ENCODE measurements at places on chromosomes 16 and 17.

DNA sequence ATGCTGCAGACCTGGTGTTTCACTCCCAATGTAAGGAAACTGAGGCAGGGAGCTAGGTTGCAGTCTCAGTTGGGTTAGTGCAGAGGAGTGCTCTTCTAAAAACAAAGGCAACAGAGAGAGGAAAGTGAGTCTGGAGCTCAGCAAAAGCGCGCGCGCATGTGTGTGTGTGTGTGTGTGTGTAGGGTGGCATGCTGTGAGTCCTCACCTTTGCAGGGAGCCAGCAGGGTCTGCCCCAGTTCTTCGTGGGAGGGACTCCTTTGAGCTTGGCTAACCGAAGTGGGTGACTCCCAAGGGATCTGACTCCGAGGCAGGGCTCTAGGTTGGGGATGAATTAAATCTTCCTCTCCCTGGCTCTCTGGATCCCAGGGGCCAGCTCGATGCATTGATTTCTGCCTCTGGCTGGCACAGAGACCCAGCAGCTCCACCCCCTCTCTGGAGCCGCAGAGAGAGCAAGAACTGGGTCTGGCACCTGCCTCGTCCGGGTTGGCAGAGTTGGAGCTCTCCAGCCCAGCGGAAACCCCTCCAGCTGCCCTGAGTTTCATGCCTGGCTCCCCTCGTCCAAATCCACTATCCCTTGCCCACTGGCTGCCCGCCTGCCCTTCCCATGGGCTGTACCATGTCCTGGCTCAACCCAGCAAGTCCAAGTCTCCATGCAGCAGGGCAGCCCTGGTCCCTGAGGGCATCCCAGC, 1.3 kb upstream of the BTBD17 start:
- DNase-seq: no peak

- no peak for DNase-seq
Observed at GRCh38 chr16:19875900-19876299, 8.7 kb downstream of the GPRC5B start.

GRCh38 chr16:81904320-81904719, 107.0 kb downstream of the SDR42E1 start:
- no peak for DNase-seq

DNA sequence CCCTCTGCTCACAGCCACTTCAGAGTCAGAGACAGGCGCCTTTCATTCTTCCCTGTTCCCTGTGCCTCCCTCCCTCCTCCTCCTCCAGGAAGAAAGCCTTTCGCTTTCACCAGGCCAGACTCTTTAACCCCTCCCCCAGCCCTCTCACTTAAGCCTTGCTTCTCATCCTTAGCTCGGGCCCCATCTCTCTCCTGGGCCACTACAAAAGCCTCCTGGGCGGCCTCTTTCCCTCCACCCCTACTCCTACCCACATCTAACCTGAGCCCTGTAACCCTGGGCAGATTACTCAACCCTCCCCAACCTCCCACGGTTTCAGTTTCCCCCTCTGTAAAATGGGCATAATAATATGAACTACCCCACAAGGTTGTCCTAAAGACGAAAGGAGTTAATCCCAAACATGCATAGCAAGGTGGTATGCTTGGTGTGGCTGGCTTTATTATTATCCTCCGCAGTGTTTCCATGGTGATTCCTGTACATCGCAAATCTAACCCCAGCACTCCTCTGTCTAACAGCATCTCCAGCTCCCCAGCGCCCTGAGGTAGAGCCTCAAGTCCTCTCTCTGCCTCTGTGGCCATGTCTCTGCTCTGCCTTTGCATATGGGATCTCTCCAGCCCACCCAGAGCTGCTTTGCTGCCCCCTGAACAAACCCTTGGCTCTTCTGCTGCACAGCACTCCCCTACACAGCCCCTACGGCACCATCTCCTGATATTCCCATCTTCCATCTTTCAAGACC, 17.7 kb downstream of the PIMREG start:
- DNase-seq: no peak

DNA sequence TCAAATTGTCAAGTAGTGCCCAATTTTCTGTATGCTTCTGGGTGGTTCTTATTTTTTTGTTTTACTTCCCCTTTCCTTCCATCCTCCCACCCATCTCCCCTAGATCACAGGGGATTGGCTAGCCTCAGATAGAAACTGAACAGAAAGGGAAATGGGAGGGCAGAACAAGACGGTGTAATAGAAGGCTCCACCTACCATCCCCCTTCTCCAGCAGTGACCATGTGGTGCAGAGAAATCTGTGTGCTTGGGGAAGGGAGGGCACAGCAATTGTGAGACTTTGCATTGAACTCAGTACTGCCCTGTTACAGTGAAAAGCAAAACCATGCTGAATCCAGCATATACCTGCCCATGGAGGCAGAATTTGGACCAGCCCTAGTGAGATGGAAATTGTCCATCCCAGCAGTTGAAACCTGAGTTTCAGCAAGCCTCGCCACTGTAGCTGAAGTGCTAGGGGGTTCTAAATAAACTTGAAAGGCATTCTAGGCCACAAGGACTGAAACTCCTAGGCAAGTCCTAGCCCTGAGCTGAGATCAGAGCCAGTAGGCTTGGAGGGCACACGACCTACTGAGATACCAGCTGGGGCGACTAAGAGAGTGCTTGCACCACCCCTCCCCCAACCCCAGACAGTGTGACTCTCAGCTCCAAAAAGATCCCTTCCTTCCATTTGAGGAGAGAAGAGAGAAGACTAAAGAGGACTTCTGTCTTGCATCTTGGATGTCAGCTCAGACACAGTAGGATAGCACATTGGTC, 5.2 kb downstream of the SLFN11 start:
- DNase-seq: no peak

GRCh38 chr16:67192781-67193361, 916 bp downstream of the E2F4 start:
- no peak for DNase-seq

DNA sequence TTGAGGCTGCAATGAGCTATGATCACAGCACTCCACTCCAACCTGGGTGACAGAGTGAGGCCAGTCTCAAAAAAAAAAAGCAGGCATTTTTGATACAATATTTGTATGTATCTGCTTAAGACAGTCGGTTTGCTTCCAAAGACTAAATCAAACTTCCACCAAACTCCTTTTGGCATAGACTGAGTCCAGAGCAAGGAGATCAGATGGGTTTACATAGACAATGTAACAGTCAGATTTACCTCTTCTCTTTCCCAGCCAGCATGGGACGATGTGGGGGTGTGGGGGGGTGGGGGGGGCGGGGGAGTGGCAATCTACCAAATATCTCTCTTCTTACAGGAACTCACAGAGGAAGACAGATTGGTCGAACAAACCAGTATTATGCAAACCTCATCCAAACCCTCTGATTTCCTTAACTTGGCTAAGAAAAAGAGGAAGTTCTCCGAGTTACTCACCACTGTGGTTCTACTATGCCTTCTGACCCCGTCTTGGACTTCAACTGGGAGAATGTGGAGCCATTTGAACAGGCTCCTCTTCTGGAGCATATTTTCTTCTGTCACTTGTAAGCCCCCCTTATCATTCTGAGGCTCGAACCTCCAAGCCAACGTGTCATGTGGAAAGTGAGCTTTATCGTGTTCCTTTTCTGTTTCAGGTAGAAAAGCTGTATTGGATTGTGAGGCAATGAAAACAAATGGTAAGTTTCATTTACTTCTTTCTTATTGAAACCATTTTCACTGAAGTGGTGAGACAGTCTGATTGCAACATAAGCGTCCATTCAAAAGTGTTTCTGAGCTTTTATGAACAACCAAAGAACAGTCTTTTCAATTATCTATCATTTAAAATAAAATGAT, at the start of gene MILR1:
TSS of gene MILR1 (plus strand) at position 451 of the 848 bp plus-strand sequence. CDS start at position 505, 54 bp downstream.
- DNase-seq: peak; percentile 98

DNA sequence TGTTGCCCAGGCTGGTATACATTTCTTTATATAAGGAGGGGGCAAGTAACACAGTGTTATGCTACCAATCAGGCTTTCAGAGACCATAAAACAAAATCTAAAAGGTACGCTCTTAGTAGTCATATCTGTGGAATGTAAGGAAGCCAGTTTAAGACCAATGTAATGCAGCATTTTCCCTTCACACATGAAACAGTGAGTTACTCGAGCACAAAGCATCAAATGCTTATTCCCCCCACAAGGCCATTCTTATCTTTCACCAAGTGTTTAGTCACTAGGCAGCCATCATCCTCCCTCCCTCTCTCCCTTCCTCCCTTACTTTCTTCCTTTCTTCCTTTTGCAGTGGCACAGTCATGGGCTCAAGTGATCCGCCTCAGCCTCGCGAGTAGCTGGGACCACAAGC, 12.8 kb downstream of the HMOX2 start:
- no peak for DNase-seq

- DNase-seq: peak; percentile 81
Observed at GRCh38 chr16:74606521-74607309, at the start of gene GLG1. TSS of gene GLG1 (minus strand) at chr16:74607114. CDS start at chr16:74607094, 20 bp downstream.

- no peak for DNase-seq
Observed at GRCh38 chr17:41491476-41491875, 1.8 kb upstream of the KRT36 start.

GRCh38 chr17:56819431-56820145, 14.1 kb downstream of the C17orf67 start:
- DNase-seq: peak; percentile 58

DNA sequence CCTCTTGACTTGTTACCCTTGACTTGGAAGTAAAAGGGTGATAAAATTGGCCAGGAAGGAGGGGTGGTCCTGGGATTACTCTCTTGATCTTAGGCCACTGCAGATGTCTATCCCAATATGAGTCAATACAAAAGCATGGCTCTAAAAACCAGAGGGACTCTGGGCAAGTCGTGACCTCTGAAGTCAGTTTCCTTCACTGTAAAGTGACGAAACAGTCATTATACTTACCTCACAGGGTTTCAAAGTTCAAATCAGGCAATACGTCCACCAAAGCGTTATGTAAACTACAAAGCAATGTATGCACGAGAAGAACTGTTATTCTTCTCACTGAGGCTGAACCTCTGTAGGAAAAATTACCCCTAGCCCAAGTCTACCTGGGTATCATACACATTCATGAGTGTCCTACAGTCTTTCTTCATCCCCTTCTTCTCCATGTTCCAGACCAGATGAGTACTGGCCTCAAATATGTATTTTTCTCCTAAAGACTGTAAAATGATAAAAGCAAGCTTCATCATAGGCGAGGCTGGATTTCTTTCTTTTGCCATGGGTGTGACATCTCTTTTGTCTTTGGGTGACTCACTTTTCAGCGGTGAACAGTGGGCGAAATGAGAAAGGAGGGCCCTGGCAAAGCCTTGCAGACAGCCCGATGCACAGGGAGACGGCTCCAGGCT, 34.5 kb upstream of the CLEC18B start:
- DNase-seq: no peak

- no peak for DNase-seq
Observed at GRCh38 chr16:83011939-83012338, 385.2 kb downstream of the CDH13 start.

DNA sequence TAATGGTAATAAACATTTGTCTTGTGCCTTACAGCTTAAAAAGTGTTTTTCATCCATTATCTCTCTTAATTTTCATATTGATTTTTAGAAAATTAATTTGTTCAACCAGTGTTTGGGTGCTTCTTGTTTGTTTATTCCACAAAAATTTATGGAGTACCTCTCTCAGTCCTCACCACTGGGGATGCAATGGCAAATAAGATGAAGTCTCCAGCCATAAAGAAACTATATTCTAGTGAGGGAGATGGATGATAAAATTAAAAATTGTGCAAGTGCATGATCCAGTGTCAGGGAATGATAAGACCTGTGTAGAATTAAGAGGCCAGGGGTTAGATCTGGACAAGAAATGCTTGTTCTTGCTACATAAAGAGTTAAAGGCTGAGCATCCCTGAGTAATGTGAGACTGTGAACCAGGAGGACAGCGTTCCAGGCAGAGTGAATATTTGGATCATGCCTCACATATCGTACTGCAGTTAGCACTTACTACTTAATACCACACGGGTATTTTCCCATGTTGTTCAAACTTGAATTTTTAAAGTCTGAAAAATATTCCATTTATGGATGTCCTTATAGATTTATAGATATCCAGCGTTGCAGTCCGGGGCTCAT, 535.7 kb upstream of the HSBP1 start:
- DNase-seq: no peak

- DNase-seq: no peak
Observed at GRCh38 chr17:27530764-27531391, 74.6 kb downstream of the KSR1 start.

DNA sequence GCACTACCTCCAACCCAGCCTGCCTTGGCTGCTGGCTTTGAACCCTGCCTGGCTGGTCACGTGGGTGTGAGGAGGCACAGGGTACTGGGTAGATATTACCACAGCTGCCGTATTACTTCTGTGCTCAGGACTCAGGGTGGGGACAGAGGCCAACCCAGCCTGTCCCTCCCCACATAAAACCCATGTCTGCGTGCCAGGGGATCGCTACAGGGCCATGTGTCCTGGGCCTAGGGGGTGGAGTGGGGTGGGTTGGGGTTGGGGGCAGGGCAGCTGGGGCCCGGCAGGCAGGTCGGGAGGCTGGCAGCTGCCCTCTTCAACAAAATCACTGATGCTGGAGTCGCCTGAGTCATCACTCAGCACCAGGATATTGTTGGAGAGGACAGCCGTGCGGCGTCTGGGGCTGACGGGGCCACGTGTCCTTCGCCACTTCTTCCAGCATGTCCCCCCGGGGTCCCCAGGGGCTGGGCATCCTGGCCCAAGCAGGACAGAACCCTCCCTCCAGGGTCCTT, 39.7 kb upstream of the PVALEF start:
- no peak for DNase-seq

DNA sequence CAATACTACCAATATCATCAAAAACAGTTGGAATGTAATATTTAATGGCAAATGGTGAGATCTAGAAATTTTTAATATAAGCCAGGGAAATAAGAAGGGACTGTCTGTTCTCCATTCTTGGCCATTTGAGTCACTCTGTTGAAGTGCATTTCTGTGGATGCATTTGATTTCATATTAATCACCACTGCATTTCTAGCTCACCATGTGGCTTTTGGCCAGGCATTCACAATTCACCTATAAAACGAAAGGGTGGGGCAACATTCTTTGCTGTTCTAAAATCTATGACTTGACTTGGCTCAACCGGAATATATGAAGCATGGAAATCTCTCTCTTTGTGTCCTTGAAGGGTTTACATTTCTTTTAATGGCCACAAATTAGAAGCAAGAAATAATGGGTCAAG, 483.0 kb downstream of the SLC39A11 start:
- DNase-seq: no peak

- DNase-seq: no peak
Observed at GRCh38 chr17:81120695-81121621, 44.3 kb upstream of the PVALEF start.
